ENCODE measurements at places on chromosomes 5 and 9.

- DNase-seq, result no peak
Measured at GRCh38 chr5:123142206-123142915, 53.3 kb downstream of the PRDM6 start.

DNA sequence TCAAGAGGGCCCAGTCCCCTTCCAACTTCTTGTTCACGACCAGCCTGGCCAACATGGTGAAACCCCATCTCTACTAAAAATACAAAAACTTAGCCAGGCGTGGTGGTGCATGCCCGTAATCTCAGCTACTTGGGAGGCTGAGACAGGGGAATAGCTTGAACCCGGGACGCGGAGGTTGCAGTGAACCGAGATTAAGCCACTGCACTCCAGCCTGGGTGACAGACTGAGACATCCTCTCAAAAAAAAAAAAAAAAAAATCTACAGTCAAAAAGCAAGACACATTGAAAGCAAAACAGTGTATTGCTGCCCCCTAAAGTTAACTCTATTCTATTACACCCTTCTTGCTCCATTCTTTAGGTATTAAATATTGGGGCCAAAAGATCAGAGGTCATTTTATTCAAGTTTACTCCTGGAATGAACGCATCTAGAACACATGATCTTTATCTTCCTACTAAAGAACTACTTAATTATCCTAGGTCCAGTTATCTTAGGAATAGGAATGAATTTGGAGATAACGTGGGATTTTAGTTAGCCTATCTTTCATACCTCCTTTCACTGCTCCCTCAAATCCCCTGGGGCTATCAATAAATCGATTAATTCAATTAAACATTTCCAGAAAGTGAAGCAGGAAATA lies 2.4 kb downstream of the ATG12 start:
- no peak for DNase-seq

- no peak for DNase-seq
Measured at GRCh38 chr5:22852807-22853660, at the start of gene CDH12. Gene CDH12, minus strand, starts transcription at chr5:22853344.

- DNase-seq, result no peak
Measured at GRCh38 chr9:121735793-121736770, 84.6 kb downstream of the DAB2IP start.

- DNase-seq, result no peak
Measured at GRCh38 chr5:150559088-150559487, 51.2 kb downstream of the NDST1 start.

DNA sequence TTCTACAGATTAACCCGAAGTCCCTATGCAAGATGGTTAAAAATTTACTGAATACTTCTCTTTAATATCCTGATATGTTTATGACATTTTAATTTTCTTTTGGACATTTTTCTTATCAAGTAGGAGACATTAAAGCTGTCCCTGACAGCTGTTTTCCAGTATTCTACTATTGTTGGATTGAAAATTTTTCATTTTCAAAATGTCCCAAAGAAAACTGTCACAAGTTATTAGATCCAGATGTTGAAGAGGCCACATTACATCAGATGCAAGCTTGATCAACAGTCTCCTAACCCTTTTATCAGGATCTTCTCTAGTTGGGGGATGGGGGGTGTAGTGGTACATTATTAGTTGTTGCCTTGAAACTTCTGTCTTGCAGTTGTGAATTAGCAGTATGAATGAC lies 1402.7 kb upstream of the DMAC1 start:
- DNase-seq, result no peak

DNA sequence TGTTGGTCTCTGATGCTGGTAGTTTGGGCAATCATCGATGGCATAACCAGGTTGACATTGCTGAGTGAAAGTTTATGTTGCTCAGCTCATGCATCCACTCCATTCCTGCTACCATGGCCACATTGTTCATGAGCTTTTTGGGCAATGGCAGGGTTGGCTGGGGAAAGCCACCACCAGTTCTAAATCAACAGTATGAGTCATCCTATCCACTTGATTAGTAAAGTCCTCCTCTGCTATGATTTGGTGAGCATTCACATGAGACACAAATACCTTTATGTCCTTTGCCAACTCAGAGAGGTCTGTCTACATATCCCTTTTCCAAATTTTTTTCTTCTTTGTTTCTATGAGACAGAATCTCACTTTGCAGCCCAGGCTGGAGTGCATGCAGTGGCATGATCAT lies 129.7 kb upstream of the FBN2 start:
- no peak for DNase-seq

- DNase-seq, result no peak
Measured at GRCh38 chr5:151620461-151620840, 29.3 kb upstream of the FAT2 start.

- no peak for DNase-seq
Measured at GRCh38 chr9:135715056-135715595, 13.1 kb downstream of the KCNT1 start.

GRCh38 chr5:150209099-150209635 lies 19.3 kb downstream of the SLC6A7 start:
- no peak for DNase-seq

- no peak for DNase-seq
Measured at GRCh38 chr5:115542651-115543364, 1.8 kb downstream of the FEM1C start.

GRCh38 chr9:26656003-26656870 lies 236.4 kb downstream of the CAAP1 start:
- DNase-seq, result no peak

DNA sequence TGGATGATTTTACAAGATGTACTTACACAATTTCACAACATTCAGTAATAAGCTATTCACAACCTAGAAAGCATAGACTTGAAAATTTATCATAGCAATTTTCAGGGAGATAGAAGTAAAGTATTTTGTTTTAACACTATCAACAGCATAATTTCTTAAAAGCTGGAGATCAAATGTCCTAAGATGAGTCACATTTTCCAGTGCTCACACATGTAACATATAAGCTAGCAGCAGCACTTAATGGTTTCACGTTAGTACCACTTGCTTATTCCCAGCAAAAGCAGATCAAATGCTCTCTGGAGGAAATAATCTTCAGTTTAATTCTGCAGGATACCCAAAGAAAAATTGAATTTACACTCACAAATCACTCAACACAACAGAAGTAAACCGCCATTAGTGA lies 6.5 kb downstream of the OR13C8 start:
- no peak for DNase-seq

- DNase-seq, result no peak
Measured at GRCh38 chr9:37350486-37351190, 71.9 kb upstream of the GRHPR start.

DNA sequence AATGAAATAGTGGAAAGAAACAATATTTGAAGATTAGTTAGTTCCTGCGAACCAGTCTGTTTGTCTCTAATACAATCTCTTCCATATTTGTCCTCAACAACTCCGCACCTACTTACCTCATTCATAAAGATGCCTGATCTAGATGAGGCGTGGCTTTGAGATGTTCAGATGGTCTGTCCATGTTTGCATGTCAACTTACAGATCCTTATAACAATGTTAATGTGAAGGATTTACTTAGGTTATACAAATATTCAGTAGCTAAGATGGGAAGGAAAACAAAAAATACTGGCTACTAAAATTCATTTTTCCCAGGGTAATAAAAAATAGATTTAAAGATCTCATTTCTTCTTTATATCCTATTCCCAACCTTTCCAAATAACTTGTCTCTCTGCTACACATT lies 8.3 kb downstream of the CDC14B start:
- DNase-seq, result no peak

DNA sequence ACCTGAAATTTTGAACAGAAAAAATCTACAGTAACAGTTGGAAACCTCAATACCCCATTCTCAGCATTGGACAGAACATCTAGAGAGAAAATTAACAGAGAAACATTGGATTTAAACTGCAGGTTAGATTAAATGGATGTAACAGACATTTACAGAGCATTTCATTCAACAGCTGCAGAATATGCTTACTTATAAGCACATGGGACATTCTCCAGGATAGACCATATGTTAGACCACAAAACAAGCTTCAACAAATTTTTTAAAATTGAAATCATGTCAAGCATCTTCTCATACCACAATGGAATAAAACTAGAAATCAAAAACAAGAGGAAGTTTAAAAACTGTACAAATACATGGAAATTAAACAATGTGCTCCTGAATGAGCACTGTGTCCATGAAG lies 316.3 kb downstream of the FAM170A start:
- no peak for DNase-seq

- no peak for DNase-seq
Measured at GRCh38 chr5:171651102-171651501, 134.5 kb upstream of the SMIM23 start.

- no peak for DNase-seq
Measured at GRCh38 chr5:124544366-124545055, 201.9 kb downstream of the ZNF608 start.

- no peak for DNase-seq
Measured at GRCh38 chr5:14676320-14676719, 11.8 kb downstream of the OTULIN start.

DNA sequence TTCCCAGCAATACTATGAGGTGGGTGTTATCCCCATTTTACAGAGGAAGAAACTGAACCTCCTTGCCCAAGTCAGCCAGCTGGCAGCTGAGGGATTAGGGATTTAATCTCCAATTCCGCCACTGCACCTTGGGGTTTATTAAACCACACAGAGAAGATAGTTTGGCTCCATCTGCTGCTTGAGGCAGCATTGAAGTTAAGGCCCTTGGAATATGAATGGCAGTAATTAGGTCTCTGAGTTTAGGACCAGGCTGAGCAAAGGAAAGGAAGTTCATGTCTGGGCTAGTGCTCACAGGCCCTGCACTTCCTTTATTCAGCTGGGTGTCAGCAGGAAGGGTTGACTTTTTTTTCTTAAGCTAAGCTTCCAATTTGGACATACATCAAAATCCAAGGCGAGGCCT lies 86.9 kb upstream of the GDNF start:
- DNase-seq, result no peak

- no peak for DNase-seq
Measured at GRCh38 chr5:1760231-1760630, 39.4 kb downstream of the MRPL36 start.

DNA sequence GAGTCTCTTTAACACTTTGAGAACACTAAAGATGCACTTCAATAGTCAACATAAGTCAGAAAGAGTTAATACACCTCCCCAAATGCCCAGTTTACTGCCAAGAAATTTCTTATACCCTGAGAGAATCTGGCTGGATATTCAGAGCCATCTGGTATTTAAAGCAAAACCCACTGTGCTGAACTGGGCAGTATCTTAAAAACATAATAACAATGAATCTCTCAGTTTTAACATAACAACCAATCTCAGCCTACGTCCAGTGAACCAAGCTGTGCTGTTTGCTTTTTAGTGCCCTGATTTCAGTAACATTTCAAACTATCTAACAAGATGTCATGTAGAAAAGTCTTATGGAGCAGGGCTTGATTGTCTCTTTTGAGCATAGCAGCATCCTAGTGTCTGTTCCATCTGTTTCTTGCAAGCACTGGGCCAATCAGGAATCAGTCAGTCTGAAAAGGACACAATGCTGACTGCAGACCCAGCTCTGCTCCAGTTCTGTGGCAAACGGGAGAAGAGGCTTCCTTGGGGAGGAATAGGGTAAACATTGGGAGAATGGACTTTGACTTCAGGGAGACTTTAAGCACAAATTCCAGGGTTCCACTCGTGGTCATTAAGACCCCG lies 43.6 kb upstream of the FAM81B start:
- no peak for DNase-seq

- no peak for DNase-seq
Measured at GRCh38 chr5:180047667-180048066, 23.9 kb downstream of the RNF130 start.

GRCh38 chr9:120510816-120511215 lies 69.2 kb downstream of the CDK5RAP2 start:
- no peak for DNase-seq

DNA sequence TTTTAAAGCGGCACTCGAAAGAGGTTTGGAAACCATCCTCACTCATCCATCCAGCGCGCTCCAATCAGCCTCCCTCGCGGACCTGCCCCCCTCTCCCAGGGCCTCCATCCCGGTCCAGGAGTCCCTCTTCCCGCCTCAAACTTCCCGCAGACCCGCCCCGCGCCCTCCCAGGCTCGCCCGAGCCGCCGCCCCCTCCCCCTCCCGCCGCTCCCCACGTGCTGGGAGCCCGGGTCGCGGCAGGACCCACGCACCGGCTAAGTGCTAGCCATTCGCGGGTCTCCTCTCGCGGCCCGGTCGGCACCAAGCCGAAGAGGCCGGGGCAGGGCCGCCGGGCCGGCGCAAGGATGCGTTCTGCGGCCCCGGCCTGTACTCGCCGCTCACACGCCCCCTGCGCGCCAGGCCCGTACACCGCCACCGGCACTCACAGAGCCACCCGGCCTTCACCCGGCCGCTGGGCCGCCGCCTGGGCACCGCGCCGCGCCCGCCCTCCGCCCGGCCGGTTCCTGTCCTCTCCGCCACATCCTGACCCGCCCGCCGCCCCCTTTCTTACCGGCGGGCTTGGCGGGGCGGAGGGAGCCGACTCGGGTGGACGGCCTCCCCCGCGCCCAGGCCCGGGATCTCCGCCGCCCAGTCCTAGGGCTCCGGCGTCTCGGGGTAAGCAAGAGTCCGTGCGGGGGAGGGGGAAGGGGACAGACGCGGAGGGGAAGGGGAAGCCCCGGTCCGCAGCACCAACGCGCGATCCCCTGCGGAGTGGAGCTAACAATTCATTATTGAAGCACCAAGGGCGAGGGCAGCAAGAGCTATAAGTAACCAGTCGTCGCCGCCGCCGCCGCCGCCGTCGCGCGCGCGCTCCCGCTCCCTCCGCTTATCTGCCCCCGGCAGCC lies 576 bp downstream of the CHD1 start:
- no peak for DNase-seq

DNA sequence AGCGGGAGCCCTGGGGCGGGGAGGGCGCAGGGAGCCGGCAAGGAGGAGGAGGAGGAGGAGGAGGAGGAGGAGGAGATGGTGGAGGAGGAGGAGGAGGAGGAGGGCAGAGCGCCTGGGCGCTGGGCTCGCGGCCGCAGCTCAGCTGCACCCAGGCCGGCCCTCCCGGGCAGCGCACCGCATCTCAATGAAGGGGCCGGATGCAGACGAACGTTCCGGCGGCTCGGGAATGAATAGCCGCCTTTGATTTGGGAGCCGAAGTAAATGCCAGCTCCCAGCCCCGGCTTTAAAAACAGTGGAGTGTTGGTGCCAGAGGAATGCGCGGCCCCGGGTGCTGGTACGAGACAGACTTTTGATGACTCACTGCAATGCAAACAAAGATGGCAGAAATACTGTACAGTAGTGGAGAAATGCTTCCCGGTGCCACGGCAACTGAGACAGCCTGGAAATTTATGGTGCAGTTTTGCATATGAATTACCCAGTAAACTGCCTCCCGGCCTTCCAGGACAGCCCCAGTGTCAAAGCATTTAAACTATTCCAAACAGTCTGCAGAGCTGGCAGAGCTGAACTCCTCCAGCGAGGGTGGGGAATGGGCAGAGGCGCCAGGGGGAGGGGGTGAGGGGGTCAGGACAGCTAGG lies 43.1 kb downstream of the NACC2 start:
- peak; percentile 94 for DNase-seq

- no peak for DNase-seq
Measured at GRCh38 chr5:100690036-100690560, 154.9 kb downstream of the FAM174A start.

DNA sequence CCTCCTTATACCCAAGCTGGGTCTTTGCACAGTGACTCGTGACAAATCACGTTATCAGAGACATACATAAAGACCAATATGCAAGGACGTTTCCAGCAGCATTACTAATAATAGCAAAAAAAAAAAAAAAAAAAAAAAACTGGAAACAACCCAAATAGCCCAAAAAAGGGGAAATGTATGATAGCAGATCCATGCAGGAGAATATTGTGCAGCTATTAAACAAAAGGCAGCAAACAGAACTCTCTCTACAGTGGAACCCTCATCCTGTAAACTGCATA lies 37.7 kb downstream of the C5orf15 start:
- DNase-seq, result no peak

GRCh38 chr9:89854715-89855475 lies 250.1 kb downstream of the GADD45G start:
- no peak for DNase-seq

- DNase-seq, result no peak
Measured at GRCh38 chr9:17699615-17700330, 120.9 kb downstream of the SH3GL2 start.

All from NCI-H1048 (cell line).